ENCODE measurements at places on chromosomes 3 and 15.

- no peak for DNase-seq
These were observed 419.0 kb downstream of the CNTN4 start for GRCh38 chr3:2517500-2518172.

- no peak for DNase-seq
These were observed at the start of gene CDV3 for GRCh38 chr3:133573629-133574194. CDV3 (plus strand) TSS chr3:133573686; CDS start chr3:133574045, 359 bp downstream.

DNA sequence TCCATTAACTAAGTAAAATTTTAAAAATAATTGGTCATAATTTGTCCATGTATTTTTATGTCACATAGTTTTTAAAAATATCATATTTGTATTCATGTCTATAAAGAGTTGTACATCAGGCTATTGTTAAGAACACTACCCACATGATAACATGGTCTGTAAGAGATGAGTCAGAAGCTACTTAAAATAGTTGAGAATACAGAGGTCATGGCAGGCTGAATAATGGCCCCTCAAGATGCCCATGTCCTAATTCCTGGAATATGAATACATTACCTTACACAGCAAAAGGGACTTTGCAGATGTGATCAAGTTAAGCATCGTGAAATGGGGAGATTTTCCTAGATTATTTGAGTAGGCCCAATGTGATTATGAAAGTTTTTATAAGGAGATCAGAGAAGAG lies 782.9 kb upstream of the GOLIM4 start:
- no peak for DNase-seq

DNA sequence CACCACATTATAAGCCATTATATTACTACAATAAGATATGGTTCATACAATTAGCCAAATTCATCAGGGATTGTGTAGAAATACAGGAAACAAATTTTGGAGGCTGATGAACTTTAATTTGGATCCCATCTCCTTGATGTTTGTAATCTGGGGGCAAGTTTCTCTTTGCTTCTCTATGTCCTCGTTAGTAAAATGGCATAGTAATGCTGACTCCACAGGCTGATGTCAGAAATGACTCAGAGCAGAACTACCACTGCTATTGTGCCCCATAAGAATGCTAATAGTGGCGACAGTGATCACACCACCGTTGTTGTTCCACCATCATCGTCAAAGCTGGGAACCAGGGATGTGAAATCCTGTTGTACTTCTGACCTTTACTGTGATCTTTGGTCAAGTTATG lies 722.3 kb upstream of the LMCD1 start:
- no peak for DNase-seq

- no peak for DNase-seq
These were observed 120.9 kb downstream of the ZMAT3 start for GRCh38 chr3:178950676-178951075.

- no peak for DNase-seq
These were observed 38.9 kb downstream of the RYK start for GRCh38 chr3:134211797-134212196.

GRCh38 chr3:152497890-152498289 lies 229.2 kb downstream of the MBNL1 start:
- DNase-seq, result no peak

GRCh38 chr3:128176276-128176833 lies 23.1 kb downstream of the EEFSEC start:
- DNase-seq, result no peak

- DNase-seq, result peak; percentile 24
These were observed 37.9 kb downstream of the RPL39L start for GRCh38 chr3:187101184-187102072.

DNA sequence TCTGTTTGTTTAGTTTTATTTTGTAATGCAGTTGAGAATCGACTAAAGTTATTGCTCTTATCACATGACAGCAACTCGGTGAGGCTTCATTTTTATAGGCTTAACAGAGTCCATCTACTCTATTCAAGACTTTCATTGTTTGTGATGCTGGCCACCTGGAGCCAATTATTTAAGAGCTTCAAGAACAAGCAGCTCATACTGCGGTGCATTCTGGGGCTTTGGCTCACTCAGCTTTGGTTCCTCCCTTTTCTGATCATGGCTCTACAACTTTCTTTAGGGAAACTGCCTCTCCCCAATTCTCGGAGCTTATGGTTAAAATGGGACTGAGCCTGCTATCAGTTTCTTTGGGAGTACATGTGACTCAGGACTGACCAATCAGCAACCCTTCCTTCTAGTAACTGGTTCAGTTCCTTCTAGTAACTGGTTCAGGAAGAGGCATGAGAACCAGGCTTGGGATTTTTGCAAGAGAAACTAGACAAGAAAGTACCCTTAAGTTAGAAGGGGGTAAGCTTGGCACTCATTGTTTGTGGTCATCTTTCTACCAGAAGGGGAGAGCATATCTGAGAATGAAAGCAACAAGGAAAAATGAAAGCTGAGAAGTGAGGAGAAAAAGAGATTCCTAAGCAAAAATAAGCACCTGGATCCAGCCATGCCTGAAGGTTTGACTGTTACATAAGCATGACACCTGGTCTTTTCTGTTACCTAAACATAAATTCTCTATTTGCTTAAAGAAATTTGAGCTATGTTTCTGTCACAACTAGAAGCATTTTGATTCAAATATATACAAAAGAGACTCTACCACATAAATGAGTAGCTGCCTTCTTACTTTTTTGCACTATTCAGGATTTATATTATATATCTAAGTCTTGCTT lies 24.1 kb upstream of the ARHGEF3 start:
- DNase-seq, result no peak

DNA sequence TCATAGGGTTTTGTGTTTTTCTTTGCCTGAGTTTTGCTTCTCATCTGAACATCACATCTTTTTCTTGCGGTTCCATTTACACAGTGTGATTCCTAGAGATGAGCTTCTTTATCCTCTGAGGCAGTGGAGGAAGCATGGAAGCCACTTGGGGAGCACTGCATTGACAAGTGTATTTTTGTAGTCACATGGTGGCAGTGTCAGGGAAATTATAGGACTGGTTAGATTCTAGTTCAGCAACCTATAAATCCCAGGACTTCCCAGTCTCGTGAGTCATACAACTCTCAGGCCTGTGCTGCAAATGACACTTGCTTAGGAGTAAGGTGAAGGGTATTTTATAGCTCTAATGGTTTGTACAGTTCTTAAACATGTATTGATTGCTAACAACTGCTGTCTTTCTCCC lies 58.4 kb downstream of the RBM6 start:
- no peak for DNase-seq

DNA sequence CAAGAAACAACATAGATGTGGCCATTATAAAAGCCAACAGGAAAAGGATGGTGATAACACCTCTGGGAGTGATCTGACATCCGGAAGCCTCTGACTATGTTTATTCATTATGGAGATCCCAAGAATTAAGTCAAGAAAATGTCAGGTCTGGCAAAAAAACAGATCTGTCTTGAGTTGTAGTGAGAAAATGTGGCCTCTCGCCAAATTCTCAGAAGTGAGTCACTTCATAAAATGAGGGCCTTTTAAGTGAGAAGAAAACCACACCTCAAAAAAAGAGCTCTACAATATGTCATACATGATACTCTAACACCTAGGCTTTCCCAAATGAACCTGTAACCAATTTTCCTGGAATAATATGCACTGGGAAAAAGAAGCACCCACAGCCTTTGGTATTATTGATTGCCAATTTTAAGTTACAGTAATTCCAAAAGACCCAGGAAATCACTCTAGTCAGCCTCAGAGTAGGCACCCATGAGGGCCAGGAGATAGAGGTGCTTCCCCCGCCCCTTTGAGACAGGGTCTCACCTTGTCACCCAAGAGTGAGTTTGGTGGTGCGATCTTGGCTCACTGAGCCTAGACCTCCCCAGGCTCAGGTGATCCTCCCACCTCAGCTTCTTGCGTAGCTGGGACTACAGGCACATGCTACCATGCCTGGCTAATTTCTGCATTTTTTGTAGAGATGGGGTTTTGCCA lies 38.0 kb downstream of the CCR3 start:
- DNase-seq, result no peak

DNA sequence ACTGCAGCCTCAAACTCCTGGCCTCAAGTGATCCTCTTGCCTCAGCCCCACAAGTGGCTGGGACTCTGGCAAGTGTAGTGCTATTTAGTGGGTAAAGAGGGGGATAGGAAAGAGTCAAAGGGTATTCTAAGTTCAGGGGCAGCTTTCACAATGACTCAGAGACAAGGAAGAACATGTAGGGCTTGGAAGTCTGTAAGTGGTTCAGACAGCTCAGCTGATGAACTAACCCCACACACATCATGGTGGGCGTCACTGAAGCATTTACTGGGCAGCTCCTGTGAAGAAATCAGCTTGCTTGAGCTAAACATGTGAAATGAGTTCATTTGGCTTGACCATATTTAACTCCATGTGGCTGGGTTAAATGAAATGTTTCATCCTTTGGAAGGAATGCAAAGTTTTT lies 34.6 kb upstream of the THSD4 start:
- no peak for DNase-seq

DNA sequence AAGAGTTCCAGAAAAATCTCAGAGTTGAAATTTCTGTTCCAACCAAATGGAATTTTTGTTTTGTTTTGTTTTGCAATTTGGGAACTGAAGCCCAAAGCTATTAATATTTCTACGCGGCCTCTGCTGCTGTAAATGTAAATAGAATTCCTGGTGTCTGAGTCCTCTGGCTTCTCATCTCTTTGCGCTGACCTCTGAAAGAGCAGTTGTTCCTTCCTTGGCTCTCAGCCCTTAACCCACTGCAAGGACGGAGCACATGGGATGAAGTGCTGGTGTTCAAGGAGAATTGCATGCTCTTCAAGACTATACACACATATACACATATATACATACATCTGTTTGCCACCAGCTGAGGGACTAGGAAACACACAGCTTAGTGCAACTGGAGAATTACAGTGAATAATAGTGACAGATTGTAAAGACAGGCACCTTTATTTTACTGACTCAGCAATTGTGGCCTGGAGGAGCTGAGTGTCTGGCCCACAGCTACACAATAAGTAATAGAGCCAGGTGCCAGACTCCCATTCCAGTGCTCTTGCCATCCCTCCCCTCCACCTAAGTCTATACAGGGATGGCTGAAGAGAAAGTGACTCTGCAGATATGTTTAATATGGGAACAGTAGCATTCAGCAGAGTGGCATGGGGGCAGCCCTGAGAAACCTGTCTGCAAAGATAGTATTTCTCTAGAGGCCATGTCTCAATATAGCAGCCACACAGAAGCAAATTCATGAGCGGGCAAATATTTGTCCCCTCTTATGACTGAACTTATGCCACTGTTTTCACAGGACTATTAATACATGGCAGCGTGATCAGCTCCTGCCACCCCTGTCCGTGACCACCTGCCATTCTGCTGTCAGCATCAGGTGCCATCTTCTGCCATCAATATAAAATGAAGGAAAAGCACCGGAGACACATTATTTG lies 42.3 kb downstream of the NEK10 start:
- DNase-seq, result no peak

GRCh38 chr3:73225146-73225855 lies 163.8 kb downstream of the EBLN2 start:
- no peak for DNase-seq

- DNase-seq, result no peak
These were observed 93.4 kb downstream of the LRRC28 start for GRCh38 chr15:99344639-99345038.

- no peak for DNase-seq
These were observed 384.4 kb upstream of the ARPP21 start for GRCh38 chr3:35254917-35255316.

DNA sequence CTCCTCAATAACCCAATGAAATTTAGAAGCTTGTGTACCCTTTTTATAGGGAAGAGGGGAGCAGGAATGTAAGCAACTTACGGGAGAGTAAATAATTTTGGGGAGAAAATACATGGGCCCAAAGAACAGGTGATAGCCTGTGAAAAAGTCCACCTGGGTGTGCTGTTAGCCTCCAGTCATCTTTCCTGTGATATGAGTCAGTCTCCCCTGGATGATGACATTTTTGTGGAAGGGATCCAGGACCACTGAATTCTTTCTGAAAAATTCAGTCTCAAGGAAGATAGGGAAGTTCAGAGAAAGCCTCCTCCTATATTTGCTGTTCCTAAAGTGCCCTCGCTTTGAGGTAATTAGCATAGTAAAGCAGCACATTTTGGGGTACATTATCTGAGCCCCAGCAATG lies 149.8 kb downstream of the SQOR start:
- no peak for DNase-seq

GRCh38 chr3:117399311-117400078 lies 689.9 kb downstream of the TUSC7 start:
- no peak for DNase-seq

DNA sequence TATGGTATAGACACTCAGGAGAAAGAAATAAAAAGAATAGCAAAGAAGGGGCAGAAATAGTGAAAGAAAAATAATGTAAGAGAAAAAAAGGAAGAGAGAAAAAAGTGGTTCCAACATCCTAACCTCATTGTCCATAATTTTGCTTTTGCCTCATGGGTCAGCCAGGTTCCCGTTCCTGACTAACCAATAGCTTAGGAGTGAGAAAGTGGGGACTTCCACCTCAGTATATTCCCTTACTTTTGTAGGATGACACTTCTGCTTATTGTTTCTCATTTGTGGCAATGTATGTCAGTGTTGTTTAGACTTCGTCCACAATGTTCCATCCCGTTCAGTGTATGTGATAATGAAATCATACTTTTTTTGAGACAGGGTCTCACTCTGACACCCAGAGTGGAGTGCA lies 9.3 kb upstream of the SLC12A8 start:
- no peak for DNase-seq

GRCh38 chr3:196502775-196503195 lies 783 bp downstream of the RNF168 start:
- peak; percentile 10 for DNase-seq

GRCh38 chr3:7581831-7582230 lies 720.9 kb downstream of the GRM7 start:
- no peak for DNase-seq

DNA sequence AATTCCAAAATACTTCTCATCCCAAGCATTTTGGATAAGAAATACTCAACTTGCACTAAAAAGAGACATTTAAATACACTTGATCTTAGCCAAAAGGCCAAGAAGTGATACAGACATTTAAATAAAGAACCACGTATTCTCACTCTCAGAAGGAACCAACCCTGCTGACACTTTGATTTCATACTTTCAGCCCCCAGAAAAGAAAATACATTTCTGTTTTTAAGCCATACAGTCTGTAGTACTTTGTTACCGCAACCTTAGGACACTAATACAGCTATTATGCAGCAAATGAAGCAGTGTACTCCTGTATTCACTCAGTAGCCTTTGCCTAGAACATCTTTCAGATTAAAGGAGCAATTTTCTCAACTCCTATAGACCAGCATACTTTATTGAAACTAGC lies 86.7 kb downstream of the TBC1D5 start:
- DNase-seq, result no peak

DNA sequence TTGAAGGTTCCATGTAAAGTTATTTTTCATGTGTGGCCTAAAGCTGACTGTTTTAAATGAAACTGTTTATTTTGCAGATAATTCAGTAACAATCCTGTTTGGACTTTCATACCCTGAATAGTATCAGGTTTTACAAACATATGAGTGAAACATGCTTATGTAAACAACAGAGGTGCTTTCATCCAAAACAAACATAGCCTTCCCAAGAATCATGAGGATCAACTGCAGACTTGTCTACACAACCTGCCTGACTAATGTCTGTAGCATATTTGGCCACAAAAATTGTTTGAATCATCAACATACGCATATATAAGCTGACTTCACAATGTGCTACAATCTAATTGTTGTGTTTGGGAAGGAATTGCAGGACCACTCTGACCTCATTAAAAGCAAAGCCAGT lies 190.4 kb downstream of the DIPK2A start:
- no peak for DNase-seq

All from stimulated activated CD4-positive, alpha-beta T cell treated with anti-CD3 and anti-CD28 coated beads, Interleukin-15, amount 100 ng/mL, for 1 hour (primary cell).